Fibroblast of skin of left quadriceps (primary cell): ENCODE measurements at places on chromosomes 13 and 19.

GRCh38 chr19:5952193-5953029, 25.5 kb downstream of the RANBP3 start:
- no peak for DNase-seq

- DNase-seq: no peak
These were observed 862.6 kb downstream of the DIAPH3 start for GRCh38 chr13:59301174-59301567.

DNA sequence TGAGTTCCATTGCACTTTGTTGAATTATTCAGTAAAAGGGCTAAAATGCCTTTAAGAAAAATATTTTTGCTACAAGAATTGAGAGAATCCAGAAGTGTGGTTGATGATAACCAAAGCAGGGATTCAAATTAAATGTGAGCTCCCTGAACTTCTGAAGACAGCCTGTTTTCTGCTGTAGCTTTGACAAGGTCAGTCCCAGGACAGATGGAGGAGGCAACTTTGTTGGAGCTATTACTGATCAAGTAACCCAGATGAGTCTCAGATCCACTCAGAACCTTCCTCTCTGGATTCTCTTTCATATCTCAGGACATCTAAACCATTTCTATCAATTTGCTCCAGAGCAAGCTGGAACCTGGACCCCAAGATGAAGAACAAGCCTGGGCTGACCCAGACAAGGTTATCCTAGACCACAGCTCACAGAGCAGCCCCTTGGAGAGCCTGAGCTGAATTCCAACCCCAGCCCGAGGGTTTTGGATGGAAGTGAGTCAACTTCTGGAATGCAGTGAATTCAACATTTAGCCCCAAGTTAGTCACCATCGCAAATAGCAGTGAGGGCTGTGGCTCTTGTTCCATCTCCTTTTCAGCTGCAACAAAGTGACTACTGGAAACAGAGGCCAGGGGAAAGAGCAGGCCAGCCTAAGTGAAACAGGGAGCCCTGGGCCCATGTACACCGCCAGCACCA, 137.8 kb upstream of the TSC22D1 start:
- peak; percentile 93 for DNase-seq

DNA sequence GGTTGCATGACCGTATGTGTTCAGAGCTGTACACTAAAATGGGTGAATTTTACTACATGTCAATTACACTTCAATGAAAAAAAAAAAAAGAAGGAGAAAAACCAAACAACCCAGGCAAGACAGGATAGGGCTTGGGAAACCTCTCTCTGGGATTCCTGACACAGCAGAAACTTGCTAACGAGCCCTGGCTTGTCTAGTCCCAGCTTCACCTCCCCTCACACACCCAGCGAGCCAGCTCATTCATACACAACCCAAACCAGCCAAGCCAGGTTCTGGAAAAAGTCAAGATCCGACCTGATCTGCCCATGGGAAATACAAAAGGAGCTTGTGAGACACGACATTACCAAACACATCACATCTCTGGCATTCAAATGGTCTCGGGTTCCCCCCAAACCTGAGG, 3.7 kb upstream of the TECR start:
- DNase-seq: no peak

DNA sequence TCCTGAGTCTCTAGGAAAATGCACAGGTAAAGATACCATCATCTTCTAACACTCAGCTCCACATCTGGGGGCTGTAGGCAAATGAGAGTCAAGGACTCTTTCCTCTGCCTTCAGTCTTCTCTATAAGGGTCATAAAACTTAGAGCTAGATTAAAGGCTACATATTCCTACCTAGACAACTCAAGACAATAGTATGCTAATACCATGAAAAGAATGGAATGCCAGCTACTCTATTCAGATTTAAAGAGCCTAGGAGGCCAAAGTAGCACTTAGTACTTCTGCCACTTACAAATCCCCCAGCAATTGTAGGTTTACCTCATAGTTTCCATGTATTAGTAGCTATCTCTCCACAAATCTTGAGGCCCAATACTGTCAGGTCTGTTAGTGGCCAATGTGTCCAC, 453.0 kb downstream of the SLITRK5 start:
- DNase-seq: no peak

DNA sequence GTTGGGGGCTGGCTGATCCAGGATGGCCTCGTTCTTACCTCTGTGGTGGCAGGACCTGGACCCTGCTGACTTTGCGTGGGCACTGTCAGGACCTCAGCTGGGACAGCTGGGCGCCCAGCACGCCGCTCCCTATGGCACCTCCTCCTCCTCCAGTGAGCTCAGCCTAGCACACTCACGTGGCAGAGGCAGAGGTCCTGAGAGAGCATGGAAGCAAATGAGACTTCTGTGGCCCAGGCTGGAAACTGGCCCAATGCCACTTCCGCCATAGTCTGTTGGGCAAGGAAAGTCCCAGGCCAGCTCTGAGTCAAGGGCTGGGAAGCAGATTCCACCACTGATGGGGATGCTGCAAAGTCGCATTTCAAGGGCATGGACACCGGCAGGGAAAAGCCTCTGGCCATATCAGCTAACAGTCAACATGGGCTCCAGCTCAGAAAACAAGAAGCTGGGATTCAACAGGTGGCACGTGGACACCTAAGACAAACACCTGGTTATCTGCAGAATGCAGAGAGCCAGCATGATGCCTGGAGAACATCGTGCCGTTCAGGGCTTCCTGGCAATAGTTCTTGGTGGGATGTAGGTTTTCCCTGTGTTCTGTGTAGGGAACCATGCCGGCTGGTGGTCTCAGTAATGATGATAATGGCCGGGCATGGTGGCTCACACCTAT, 16.7 kb downstream of the MYBPC2 start:
- DNase-seq: no peak

GRCh38 chr13:24724714-24725113, 39.3 kb upstream of the RNF17 start:
- DNase-seq: no peak
